ENCODE measurements at places on chromosomes 1 and 21.

- DNase-seq = no peak
Measured at GRCh38 chr21:42642219-42642745, 11.1 kb upstream of the PDE9A start.

DNA sequence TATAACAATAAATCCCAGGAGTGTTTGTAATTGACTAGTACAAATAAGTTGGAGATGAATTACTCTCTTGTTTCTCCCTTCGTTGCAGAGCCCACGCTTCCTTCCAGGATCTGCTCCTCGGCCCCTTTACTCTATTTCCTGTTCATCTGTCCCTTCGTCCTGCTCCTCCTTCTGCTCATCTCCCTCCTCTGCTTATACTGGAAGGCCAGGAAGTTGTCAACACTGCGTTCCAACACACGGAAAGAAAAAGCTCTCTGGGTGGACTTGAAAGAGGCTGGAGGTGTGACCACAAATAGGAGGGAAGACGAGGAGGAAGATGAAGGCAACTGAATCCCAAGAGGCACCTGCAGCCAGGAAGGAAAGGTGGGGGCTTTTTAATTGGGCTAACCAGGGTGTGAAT is 26.4 kb upstream of the TTF2 start:
- DNase-seq = no peak

DNA sequence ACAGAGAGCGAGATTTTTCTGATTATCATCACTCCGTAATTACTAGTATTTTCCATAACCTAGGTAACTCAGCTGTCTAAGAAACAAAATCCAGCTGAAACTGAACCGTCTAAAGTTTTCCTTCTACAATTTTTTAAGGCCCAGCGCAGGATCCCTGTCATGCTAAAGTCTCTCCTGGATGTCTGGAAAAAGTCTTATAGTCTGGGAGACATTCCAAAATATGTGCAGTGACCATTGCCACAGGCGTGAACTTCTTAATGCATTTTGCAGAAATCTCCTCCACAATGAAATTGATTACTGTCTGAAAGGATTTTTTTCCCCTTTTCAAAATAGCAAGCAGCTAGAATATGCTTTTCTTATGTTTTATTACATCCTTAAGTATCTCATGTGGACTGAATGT is 209.3 kb upstream of the C1orf105 start:
- DNase-seq = no peak

- DNase-seq = no peak
Measured at GRCh38 chr1:200415789-200416593, 6.2 kb upstream of the ZNF281 start.

DNA sequence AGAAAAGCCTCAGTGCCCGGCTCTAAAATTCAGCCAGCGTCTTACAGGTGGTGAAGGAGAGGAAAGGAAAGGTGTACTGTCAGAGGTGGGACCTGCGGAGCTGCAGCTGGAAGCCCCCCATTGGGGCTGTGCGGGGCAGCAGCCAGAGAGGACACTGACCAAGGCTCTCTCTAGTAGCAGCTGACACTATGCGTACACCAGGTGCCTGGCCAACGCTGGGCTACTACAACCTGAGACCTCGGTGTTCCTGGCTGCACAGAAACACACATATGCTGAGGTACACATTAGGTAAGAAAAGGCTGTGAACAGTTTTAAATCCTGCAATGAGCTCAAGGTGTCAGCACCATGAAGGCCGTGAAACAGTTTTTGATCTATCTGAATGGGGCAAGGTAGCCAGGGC is 55.5 kb upstream of the EDN2 start:
- no peak for DNase-seq

- no peak for DNase-seq
Measured at GRCh38 chr1:13478692-13479091, 35.1 kb downstream of the LRRC38 start.

GRCh38 chr1:234559902-234560676 is 49.9 kb downstream of the IRF2BP2 start:
- DNase-seq = no peak

DNA sequence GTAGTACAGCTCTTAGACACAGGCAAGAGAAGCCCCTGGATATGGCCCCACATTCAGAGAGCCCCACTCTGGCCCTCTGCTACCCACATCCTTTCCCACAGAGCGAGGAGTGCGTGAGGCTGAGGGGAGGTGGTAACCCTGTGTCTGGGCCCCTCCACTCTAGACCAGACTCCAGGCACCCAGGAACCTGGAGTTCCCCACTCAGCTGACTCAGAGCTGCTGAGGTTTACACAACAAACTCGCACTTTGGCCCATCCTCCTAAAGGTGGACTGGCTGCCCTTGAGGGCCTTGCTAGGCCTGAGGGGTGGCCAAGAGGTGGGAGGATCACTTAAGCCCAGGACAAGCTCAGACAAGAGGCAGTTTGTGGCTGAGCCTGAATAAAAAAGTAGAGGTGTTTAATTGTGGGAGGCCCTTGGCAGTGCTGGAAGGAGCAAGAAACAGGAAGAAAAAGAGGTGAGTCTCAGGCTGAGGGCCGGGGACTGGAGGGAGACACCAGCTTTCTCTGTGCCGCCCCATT is 10.7 kb downstream of the MR1 start:
- DNase-seq = peak; percentile 37

DNA sequence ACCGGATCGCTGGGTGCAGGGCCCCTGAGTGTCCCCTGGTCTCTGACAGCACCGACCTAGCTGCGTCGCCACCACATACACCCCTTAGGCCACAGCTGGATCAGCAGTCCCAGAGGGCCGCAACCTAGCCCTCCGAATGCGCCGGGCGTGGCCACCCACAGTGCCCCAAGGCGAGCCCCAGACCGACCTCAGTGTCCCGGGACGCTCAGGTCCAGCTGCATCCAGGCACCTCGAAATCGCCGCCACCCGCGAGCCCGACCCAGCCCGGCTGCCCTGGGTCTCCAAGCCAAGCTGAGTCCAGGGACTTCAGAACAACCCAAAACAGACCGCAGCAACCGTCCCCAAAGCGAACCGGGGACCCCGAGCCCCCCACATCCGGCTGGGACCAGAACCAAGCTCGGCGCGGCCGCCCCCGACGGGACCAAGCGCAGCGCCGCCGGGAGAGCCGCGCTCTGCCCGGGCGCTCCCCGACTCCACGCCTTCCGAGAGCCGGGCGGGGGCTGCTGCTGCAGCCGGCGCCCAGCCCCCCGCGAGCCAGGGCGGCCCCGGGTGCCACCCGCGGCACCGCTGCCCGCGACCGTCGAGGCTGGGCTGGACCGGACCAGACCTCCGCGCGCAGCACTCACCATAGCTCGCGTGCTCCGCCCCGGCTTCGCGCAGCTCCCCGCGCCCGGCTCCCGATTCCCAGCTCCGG is 54.6 kb upstream of the ECE1 start:
- DNase-seq = no peak

- DNase-seq = no peak
Measured at GRCh38 chr1:244077473-244078220, 26.6 kb downstream of the ZBTB18 start.

- DNase-seq = no peak
Measured at GRCh38 chr1:235006132-235006721, 122.4 kb downstream of the TOMM20 start.

- no peak for DNase-seq
Measured at GRCh38 chr1:95197616-95198252, 36.3 kb upstream of the RWDD3 start.

DNA sequence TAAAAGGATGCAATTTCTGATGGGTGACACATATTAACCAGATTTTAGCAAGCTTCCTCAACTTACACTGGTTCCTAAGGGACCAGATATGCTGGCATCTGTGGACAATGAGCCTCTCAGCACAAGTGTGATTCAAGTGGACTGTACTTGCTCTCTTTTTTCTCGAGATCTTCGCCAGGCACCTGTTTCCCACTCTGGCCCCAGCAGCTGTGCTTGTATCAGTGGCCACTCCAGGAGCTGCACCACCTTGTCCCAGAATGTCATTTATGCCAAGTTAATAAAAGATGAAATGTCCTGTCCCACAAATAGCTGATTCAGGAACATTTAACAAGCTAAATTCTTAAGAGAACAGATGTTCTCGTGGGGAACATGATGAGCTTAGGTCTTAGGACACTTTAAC is 14.6 kb downstream of the C1orf198 start:
- no peak for DNase-seq

DNA sequence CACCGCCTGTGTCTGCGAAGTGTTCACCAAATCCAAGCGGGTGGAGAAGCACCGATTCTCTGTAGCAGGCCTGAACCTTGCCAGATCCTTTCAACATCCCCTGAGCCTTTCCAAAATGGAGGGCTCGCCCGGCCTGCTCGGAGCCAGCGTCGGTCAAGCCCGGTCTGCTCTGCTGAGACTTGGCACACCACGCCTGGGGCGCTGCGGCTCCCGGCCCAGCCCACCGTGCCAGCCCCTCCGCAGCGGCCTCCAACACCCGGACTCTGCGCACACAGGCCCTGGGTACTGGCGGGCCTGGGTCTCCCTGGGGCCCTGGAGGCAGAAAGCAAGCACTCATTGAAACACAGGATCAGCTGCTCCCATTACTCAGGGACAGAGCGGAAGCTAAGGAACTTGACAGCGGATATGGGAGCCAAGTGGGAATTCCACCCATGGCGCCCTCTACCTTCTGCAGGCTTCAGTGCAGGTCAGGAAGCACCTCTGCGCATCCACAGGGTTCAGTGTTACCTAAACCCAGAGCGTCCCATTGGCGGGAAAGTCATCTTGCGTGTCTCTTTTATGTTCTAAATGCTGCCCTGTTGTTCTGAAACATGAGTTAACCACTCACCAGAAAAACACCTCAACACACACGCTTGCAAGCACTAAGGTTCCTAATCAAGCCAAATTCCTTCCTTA is 159.9 kb downstream of the ZBTB18 start:
- DNase-seq = no peak

GRCh38 chr1:2382621-2383361 is 8.6 kb downstream of the MORN1 start:
- peak; percentile 21 for DNase-seq

GRCh38 chr1:27915082-27915575 is 19.7 kb upstream of the SMPDL3B start:
- no peak for DNase-seq

DNA sequence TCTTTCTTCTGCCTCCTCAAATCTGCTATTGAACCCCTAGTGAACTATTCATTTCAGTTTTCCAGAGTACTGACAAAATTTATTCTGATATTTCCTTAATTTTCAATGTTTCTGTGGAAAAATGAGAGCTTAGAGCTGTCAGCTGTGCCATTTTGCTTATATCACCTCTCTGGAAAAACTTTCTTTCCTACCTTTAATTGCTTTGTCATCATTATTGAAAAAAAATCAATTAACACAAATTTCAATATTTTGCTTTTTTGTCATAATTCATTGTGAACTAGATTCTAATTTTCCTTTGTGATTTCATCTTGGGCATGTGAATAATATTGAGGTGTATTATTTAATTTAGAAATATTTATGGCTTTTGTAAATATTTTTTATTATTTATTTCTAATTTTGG is 126.5 kb downstream of the C1orf94 start:
- DNase-seq = no peak

DNA sequence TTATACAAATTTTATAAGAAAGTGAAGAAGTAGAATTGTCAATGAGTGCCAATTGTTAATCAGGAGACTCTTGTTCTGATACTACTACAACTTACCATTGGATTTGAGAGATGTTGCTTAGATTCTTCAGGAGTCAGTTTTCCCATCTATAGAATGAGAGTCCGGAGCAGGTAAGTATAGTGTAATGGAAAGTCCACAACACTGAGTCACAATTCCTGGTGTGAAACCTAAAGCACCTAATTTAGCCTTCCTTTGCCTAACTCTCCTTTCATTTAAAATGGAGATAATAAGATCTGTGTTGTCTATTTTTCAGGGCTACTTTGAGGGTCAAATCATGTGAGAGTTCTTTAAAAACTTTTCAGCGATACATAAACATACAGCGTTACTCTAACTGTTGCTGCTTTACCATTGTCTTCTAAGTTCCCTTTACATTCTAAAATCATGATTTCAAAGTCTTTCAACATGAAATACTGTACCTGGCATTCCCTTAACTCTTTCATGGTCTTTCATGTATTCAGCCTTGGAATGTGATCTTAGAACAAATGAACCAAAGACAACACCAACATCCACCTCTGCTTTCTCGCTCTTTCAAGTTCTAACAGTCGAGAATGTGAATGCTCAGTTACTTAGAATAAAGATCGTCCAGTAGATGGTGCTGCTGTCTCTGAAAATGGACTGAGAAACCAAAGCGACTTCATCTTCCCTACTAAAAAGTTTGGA is 90.9 kb downstream of the SLC30A10 start:
- DNase-seq = no peak

DNA sequence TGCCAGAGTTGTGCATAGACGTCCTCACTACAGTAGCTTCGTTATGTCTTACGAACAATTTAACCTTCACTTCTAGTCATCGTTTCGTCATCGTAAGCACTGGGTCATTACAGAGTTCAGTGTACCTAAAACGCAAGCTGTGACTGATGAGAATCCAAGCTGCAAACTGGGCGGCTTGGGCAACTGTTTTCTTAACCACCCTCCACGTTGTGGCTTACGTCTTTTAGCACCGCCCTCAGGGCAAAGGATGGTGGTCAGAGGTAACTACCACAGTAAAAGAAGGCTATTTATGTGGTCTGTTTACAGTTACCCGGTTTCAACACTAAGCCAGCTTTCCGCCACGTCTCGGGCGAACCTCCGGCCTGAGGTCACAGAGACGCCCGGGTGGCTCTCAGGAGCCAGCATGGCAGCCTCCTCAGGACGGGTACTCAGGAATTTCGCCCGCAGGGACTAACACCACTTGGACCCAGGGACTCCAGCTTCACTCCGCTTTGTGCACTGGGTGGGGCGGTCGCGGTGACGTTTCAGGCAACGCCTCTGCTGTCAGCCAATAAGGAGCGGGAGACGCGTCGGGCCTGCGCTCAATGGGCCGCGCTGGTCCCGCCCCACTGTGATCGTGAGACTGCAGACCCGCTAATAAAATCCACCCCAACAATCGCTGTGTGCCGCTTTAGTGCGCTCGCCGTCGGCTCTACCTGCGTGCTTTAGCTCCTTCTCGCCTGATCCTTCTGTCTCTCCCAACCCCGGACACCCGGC is at the start of gene CTH:
TSS of gene CTH (plus strand) at position 665 of the 756 bp plus-strand sequence. CDS start 148 bp downstream, outside the sequence.
- peak; percentile 90 for DNase-seq

- no peak for DNase-seq
Measured at GRCh38 chr1:12430525-12430924, 187.5 kb downstream of the DHRS3 start.

DNA sequence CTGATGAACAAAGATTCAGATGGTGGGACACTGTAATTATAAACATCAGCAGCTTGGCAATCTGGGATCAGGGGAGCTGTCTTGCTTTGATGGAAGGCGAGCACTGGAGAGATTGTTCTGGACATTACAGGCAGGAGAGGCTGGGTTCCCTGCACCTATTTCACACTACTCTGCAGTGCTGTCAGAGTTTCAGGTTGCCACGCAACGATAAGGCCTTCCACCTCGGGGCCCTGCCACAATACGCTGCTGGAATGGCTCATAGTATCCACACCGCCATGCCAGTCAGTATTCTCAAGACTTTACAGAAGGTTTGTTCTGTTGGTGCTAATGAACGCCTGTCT is 96.8 kb downstream of the GLIS1 start:
- no peak for DNase-seq

- no peak for DNase-seq
Measured at GRCh38 chr1:95957748-95958147, 723.7 kb downstream of the RWDD3 start.
